Activated T-helper 17 cell treated with anti-CD3 and anti-CD28 coated beads, Interleukin-2, amount 50 U/mL, for 72 hours (primary cell): ENCODE measurements at places on chromosomes 16 and 17. TPM values are rescaled to one million over a fixed set of nuclear protein-coding genes. Genes with fewer than 3 reads are reported as not detected.

The EMC6 gene
- total RNA-seq = 58.8 TPM

- ATAC-seq = peak; percentile 40
Measured at GRCh38 chr17:42325026-42325425, 36.7 kb downstream of the STAT5A start.

The IL21R gene
- total RNA-seq = 41.8 TPM

GRCh38 chr16:83031524-83031923 is 404.8 kb downstream of the CDH13 start:
- peak; percentile 54 for ATAC-seq

DNA sequence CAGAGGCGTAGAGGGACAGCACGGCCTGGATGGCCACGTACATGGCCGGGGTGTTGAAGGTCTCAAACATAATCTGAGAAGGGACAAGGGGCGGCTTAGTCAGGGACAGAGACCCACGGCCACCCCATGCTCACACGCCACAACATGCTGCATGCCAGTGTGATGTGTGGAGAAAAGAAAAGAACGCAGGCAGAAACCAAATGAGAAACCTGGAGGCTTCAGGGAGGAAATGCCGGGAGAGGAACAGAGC is 1.1 kb downstream of the ACTG1 start:
- ATAC-seq = no peak

- no peak for ATAC-seq
Measured at GRCh38 chr16:70692873-70693671, 7.2 kb upstream of the MTSS2 start.

The SLC16A6 gene
- 5.5 TPM for total RNA-seq

GRCh38 chr16:64919929-64920607 is 201.8 kb downstream of the CDH11 start:
- no peak for ATAC-seq
